ENCODE measurements at places on chromosomes 2 and 18.

- no peak for DNase-seq
These were observed 61.3 kb downstream of the TMEM247 start for GRCh38 chr2:46540496-46541331.

- DNase-seq: no peak
These were observed 63.8 kb downstream of the HAUS1 start for GRCh38 chr18:46167971-46168370.

- DNase-seq: no peak
These were observed 90.2 kb downstream of the PXDN start for GRCh38 chr2:1653956-1654695.

DNA sequence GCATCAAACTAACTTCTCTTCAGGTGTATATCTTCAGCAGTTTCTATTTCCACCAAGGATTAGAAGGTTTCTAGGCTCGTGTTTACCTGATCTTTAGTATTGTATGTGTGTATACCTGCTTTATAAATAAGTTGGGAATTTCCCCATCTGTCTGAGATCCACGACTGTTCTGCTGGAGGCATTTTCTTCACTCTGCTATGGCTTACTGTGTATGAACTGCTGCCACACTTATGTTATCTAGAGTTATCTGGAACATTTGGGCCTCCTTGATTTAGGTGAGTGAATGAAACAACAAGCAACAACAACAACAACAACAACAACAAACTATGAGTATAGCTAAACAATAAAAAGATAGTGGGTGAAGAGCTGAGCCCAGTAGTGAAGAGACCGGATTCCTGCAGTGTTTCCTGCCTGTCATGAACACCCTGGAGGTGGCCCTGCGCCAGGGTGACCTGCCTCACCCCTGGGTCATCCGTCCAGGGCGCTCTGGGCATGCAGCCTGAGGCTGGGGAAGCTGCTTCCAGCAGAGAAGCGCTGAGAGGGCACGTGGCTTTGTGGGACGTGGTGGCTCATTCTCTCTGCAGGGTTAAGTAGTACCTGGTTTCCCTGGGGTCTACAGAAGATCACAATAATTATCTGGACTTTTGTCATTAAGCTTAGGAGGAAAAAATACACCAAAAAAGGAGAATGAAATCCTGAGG lies 56.1 kb upstream of the GATA6 start:
- no peak for DNase-seq

- no peak for DNase-seq
These were observed 392.0 kb upstream of the LYPD1 start for GRCh38 chr2:133061874-133062593.

- DNase-seq: peak; percentile 12
These were observed 54.6 kb upstream of the GPR17 start for GRCh38 chr2:127591221-127591923.

DNA sequence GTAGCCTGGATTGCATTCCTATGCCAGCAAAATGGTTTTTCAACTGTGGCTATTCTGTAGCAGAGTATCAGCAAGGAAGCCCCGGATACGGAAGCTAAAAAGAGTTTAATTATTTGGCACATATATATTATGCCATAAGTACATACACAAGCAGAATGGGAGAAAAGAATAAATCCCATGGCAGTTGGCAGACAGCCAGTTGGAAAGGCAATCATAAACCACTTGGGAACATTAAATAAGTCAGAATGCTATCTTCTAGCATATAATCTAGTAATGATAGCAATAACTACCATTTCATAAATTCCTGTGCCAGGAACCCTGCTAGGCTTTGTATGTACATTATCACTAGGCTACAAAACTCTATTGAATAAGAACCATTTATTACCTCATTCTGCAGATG lies 26.0 kb downstream of the GALNT5 start:
- DNase-seq: no peak

GRCh38 chr18:34604591-34604990 lies 105.5 kb upstream of the DTNA start:
- no peak for DNase-seq

DNA sequence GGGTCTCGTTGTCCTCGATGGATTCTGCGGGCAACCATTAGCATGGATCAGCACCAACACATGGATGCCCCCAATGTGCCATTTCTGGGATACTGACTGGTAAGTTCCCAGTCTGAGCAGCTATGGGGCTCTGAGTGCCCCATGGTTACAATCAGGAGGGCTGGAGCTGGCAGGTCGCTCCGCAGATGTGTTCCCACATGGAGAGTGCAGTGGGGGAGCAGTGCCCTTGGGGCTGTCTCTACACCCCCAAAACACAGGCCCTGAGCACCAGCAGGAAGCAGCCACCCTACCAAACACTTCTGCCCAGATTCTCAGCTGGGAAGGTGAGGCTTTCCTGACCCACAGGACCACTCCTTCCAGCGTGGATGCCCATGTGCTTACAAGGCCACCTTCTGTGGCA lies 8.0 kb downstream of the NGEF start:
- no peak for DNase-seq

GRCh38 chr2:182521453-182522404 lies 94.9 kb upstream of the PDE1A start:
- no peak for DNase-seq

DNA sequence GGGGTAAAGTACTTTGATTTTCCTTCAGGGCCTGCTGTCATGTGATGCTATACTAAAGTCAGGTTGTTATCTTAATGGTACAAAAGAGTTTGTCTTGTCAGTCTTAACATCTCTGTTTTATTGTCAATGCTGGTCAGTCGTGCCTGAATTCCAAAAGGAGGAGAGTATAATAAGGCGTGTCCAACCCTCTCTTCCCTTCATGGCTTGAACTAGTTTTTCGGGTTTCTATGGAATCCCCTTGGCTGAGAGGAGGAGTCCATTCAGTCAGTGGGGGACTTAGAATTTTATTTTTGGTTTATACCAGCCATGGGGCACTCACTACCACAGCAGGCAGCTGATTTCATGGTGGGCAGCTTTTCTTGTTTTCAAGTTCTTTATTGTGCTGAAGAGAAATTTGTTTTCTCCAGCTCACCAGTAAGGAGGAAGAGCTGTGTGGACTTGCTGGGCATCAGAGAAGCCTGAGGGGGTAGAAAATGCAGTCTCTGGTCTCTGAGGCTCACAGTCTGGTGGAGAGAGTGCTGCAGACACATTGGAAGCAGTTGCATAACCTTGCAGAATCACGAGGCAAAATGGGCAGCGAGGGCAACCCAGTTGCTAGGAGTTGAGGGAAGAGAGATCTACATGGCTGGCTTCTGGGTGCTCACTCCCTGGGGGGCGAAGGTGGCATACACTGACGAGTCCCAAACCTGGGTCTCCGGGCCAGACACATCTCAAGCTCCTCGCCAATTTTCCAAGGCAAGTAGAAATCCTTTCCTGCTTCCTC lies 193.1 kb downstream of the ZBTB7C start:
- peak; percentile 10 for DNase-seq

- no peak for DNase-seq
These were observed 91.0 kb downstream of the ADCYAP1 start for GRCh38 chr18:995629-996028.

GRCh38 chr2:106175086-106175850 lies 18.8 kb downstream of the UXS1 start:
- DNase-seq: no peak

- no peak for DNase-seq
These were observed 4.4 kb upstream of the ANKRD23 start for GRCh38 chr2:96848264-96848663.

GRCh38 chr18:3498698-3499471 lies 48.9 kb downstream of the TGIF1 start:
- DNase-seq: no peak

DNA sequence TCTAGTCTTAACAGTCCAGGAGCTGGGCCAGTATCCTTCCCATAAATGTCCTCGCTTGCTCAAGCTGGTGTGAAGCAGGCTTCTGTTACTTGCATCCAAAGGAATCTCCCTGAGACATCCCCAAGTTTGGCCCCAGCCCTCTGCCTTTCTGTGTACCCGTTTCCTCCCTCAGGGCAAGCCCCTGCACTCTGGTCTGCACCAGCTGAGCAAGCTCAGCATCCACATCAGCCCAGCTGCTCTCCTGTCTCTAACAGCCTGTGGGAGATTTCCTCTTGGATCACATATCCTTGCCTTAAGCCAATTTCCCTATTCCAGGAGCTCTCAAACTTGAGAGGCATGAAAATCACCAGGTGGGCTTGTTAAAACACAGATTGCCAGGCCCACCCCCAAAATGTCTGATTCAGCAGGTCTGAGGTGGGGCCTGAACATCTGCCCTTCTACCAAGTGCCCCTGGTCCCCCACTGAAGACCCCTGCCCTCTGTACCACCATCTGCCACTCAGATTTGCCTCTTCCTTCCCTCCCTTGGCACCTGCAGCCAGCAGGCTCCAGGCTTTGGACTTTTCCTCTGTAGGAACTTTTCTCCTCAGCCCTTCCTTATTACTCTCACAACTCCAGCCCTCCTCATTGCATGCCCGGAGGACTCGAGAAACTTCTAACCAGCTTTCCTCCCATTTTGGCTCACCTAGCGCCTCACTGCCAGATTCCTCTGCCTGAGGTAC lies 32.1 kb downstream of the REEP1 start:
- no peak for DNase-seq

DNA sequence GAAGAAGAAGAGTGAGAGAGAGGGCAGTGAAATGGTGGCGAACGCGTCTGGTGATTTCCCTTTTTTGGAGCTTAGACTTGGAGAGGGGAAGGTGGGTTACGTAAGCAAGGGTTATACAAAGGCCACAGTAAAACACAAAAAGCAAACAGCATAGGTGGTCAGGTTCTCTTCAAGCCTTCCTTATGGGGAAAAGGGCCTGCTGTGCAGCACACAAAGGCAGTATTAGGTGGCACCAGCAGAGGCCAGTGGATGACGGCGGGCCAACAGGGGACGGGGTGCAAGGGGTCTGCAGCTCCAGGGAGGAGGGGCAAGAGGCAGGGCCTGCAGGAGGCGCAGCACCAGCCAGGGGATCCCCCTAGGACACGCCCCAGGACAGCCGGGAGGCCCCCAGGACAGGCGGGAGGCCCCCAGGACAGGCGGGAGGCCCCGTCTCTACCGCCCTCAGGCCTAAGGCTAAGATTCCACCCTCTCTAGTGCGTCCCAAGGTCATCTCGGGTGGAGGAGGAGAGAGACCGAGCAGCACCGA lies 32.6 kb upstream of the NPC1 start:
- DNase-seq: no peak

- no peak for DNase-seq
These were observed 24.7 kb upstream of the EPG5 start for GRCh38 chr18:45991788-45992187.

DNA sequence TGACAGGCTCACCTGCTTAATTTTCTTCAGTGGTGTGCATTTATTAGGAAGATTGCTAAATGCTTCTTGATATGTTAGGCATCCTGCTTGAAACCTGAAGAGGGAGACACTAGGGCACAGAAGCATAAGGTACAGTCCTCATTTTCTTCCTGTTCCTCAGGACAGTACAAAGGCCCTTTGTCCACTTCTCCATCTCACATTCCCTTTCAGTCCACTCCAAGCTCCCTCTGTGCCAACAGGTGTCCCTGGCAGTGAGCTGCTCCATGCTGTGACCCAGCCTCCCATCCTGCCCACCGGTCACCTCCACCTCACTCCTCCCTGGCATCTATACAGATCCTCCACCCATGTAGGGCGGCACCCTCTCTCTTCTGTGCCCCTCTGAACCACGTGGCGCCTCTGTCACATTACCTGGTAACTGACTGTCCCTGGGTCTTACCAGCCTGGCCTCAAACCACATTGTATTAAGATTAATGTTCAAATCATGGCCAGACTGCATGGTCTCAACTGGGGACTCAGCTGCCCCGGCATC lies 162.8 kb downstream of the VAPA start:
- no peak for DNase-seq

- no peak for DNase-seq
These were observed 269.2 kb upstream of the ZNF521 start for GRCh38 chr18:25621144-25621543.

- peak; percentile 71 for DNase-seq
These were observed at the start of gene TMBIM1 for GRCh38 chr2:218292048-218293014. Gene TMBIM1 (minus strand): TSS chr2:218292503. CDS start chr2:218282141, 10,362 bp downstream.

DNA sequence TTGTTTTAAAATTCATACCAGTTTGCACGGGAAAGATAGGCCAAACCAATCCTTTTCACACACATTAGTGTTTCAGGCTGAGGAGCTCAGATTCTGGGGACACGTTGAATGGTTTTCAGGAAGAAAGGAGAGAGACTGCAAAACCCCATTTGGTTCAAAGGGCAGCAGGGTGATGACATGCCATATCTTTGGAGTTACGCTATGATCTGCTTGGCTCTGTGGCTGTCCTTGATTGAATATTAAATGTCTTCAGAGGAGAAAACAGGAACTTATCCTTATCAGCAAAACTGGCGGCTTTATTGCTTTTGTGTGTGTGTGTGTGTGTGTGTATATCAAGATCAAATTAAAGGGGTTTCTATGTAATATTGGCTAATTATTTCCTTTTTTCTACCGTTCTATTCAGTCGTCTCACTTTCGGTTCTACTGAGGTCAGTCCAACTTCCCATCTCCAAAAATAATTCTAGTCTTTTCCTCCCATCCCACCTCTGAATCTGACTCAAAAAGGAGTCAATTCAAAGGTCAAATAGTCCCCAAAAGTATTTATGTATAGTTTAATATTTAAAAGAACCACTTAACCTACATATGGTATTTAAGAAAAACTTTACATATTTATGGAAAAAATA lies 292.9 kb upstream of the CCDC68 start:
- DNase-seq: no peak

- no peak for DNase-seq
These were observed 478.8 kb downstream of the PTPRM start for GRCh38 chr18:8045884-8046281.

DNA sequence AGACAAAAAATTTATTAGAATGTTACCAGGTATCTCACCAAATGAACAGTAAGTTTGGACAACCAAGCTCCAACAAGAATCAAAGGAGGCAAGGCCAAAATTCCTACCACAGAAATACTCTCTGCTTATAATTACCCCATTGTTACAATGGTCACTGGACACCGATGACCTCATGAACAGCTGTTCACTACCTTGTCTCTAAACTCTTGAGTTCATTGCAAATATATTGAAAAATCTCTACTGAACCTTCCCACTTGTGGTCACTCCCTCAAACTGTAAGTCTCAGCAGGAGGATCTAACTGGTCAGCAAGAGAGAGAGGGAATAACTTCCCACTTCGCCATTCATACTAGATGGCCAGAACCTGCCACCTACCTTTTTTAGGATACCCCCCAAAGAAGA lies 50.0 kb downstream of the ERBB4 start:
- DNase-seq: no peak

GRCh38 chr18:76382275-76382674 lies 112.8 kb downstream of the ZNF516 start:
- no peak for DNase-seq

- no peak for DNase-seq
These were observed 72.8 kb downstream of the PLEKHA3 start for GRCh38 chr2:178553047-178553446.

DNA sequence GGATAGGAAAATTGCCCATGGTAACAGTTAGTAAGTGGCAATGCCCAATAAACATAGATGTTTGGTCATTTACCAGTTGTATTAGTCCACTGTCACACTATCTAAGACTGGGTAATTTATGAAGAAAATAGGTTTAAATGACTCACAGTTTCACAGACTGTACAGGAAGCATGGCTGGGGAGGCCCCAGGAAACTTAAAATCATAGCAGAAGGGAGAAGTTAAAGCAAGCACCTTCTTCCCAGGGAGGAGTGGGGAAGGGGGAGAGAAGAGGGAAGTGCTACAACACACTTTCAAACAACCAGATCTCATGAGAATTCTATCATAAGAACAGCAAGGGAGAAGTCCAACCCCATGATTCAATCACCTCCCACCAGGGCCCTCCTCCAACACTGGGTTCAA lies 23.4 kb downstream of the NR4A2 start:
- no peak for DNase-seq

Measured in NCI-H510A treated with DMSO at 0.1 percent for 48 hours (cell line).